ENCODE measurements at places on chromosomes 1 and 21.

DNA sequence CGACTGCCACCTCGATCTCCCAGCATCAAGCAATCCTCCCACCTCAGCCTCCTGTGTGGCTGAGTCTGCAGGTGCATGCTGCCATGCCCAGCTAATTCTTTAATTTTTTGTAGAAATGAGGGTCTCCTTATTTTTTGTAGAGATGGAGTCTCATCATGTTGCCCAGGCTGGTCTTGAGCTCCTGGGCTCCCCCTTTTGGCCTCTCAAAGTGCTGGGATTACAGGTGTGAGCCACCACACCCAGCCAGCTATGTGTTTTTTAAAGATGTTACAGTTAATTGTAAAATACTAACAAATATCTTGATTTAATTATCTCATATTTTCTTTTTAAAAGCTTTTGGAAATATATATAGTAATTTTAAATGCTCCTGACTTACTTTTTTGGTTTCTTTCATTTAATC is 181.3 kb upstream of the DMRTA2 start:
- no peak for DNase-seq

DNA sequence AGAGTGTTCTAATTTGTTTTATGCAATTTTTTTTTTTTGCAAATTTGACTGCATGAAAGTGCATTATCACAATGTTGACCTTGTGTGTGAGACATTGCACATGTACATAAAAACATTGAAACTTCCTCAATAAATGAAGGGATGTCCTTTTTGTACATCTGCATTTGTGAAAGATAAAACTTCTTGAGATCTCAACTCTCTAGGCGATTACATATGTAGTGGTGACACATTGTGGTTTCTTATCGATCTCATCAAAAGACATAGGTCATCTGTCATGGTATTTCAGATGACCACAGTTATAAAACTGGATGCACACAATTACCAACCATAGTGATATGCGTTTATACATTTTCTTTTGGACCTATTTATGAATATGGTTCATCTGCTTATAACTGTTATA is 35.6 kb upstream of the C21orf91 start:
- DNase-seq: no peak

GRCh38 chr1:231481289-231481688 is 47.2 kb upstream of the TSNAX start:
- DNase-seq: no peak

- DNase-seq: no peak
Measured at GRCh38 chr1:228695015-228695955, 40.0 kb upstream of the RHOU start.

DNA sequence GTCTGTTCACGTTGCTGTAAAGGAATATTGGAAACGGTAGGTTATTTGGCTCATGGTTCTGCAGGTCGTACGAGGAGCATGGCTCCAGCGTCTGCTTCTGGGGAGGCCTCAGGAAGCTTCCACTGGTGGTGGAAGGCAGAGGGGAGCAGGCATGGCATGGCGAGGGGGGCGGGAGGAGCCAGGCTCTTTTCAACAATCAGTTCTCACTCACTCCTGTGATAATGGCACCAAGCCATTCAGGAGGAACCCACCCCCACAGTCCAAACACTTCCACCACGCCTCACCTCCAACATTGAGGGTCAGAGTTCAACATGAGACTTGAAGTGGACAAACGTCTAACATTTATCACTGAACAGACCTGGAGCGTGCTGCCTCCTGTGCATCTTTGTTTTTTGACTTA is 141.2 kb downstream of the PGBD5 start:
- DNase-seq: no peak

- DNase-seq: no peak
Measured at GRCh38 chr1:205920861-205921569, 22.2 kb downstream of the SLC26A9 start.

GRCh38 chr1:53396573-53397268 is 62.5 kb upstream of the DMRTB1 start:
- no peak for DNase-seq

DNA sequence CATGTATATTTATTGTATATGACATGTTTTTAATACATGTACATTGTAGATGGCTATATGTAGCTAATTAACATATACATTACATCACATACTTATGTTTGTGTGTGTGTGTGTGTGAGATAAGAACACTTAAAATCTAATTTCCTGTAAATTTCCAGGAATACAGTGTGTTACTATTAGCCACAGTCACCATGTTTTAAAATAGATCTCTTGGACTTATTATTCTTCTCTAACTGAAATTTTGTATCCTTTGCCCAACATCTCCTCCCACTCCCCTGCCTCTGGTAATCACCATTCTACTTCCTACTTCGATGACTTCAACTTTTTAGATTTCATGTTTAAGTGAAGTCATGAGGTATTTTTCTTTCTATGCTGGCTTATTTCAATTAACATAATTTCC is 64.8 kb downstream of the FCRL5 start:
- DNase-seq: no peak

- no peak for DNase-seq
Measured at GRCh38 chr1:30765556-30766434, 8.2 kb upstream of the LAPTM5 start.

DNA sequence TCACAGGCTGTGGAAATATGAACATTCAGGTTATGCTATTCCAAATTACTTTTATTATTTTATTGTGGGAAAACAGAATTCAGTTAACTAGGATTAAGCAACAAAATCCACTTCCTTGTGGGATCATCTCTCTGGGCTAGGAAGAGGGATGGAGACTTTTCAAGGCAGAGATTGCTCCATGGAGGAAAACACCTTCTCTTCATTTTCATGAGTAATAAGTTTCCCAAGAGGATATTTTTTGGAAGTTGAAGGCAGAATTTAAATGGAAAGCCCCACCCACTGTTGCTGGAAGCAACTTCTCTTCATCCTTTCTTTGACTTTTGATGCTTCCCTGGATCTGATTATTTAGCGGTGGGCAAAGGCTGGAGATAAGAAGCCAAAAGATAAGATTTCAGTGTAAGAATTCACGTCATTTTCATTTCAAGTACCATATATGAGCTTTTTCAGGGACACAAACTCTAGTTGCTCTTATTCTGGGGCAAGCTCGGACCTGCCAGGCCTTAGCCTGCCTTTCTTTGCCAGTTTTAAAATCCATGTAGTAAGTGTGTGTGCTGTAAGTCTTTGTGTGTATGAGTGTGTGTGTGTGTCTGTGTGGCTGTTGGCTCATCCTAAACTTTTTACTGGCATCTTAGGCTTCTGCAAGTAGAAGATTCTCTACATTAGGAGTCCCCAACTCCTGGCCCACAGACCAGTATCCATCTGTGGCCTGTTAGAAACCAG is 11.7 kb upstream of the IL24 start:
- no peak for DNase-seq

GRCh38 chr1:153389973-153390879 is 647 bp downstream of the S100A8 start:
- no peak for DNase-seq

DNA sequence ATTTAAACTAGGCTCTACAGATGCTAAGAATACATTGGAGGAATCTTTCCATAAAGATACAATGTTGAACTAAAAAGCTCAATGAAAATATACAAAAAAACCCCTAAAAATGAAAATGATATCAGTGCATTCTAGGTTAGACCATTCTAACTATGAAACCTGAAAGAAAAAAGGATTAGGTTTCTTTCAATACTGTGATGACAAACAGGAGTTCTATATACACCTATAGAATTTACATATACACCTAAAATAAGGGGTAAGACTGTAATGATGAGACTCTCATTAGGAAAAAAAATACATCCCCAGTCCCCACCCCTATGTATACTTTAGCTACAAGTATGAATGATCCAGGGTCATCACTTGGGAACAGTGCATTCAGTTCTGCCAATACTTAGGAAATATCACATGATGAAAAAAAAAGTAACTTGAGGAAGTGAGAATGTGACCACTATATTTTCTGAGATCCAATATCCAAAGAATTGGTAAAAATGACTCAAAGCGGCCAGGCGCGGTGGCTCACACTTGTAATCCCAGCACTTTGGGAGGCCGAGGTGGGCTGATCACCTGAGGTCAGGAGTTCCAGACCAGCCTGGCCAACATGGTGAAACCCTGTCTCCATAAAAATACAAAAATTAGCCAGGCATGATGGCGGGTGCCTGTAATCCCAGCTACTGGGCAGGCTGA is 26.3 kb downstream of the SELENOF start:
- no peak for DNase-seq

GRCh38 chr1:100178091-100178490 is at the start of gene LRRC39:
TSS of gene LRRC39 (minus strand) at chr1:100178256. CDS start at chr1:100168516, 9,740 bp downstream.
- no peak for DNase-seq

DNA sequence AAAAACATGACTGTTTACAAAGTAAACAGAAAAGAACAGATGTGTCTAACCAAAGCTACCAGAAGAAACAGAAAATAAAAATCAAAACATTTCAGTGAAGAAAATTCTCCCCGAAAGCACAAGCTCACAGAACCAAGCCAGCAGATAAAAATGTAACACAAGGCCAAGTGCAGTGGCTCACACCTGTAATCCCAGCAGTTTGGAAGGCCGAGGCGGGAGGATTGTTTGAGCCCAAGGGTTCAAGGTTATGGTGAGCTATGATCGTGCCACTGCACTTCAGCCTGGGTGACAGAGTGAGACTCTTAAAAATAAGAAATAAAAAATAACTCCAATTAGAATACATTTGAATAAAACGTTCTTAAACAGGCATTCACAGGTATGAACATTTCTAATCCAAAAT is 19.1 kb upstream of the DDOST start:
- no peak for DNase-seq

DNA sequence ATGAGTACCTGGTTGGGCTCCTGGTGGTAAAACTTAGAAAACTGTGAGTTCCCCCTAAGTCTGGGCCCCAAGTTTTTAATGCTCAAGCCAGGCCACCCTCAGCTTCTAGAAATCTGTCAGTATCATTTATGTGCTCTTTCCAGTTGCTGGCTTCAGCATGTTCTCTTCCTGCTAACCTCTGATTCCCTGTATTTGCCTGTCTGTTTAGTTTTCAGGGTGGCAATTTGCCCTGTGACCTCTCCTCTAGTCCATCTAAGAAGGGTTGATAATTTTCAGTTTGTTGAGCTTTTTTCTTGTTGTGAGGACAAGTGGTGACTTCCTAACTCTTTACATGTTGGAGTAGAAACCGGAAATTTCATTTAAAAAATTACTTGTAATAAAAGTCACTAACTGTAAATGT is 16.0 kb upstream of the S100A10 start:
- DNase-seq: no peak

GRCh38 chr1:15937706-15938168 is 38.2 kb downstream of the ZBTB17 start:
- no peak for DNase-seq

Measured in stimulated activated CD8-positive, alpha-beta memory T cell treated with anti-CD3 and anti-CD28 coated beads, Interleukin-15, amount 100 ng/mL, for 48 hours (primary cell).